ENCODE measurements at places on chromosomes 2 and 18. TPM values are rescaled to one million over a fixed set of nuclear protein-coding genes. Genes with fewer than 3 reads are reported as not detected.

DNA sequence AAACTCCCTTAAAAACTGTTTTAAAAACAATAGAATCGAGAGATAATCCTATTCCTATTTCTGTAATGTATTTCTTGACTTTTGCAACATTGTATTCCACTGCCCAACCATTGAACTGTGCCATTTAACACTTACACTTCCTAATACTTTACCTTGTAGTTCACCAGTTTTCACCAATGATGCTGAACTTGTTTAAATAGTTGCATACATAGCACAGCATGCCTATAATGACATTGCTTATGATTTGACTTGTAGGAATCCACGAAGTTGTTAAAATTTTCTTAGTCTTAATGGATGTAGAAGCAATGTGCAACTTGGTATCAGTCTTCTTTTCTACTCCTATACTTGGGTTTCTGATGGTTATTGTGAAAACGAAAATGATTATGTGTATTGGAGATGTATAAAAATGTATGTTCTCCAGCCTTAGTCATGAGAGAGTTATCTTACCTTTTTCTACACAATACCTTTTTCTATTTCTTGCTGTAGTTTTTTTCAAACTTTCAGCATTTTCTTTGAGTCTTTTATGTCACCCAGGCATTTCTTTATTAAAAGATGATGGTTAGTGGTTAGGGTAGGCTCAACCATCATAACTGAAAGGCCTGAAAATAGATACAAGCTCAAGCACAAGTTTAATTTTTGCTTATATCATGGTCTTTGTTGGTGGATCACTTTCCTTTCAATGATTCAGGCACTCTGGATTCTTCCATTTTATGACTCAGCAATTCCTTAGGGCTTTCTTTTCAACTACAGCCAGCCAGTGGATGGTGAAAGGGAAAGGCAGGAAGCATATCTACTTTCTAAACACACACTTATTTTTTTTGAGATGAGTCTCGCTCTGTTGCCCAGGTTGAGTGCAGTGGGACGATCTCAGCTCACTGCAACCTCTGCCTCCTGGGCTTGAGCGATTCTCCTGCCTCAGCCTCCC is 9.4 kb downstream of the GPD2 start:
- DNase-seq: no peak

GRCh38 chr2:48927355-48927754 is 171.8 kb upstream of the LHCGR start:
- no peak for DNase-seq

TUBB8B gene
- not detected for total RNA-seq

GRCh38 chr2:128159437-128159836 is 68.4 kb downstream of the UGGT1 start:
- no peak for DNase-seq

DNA sequence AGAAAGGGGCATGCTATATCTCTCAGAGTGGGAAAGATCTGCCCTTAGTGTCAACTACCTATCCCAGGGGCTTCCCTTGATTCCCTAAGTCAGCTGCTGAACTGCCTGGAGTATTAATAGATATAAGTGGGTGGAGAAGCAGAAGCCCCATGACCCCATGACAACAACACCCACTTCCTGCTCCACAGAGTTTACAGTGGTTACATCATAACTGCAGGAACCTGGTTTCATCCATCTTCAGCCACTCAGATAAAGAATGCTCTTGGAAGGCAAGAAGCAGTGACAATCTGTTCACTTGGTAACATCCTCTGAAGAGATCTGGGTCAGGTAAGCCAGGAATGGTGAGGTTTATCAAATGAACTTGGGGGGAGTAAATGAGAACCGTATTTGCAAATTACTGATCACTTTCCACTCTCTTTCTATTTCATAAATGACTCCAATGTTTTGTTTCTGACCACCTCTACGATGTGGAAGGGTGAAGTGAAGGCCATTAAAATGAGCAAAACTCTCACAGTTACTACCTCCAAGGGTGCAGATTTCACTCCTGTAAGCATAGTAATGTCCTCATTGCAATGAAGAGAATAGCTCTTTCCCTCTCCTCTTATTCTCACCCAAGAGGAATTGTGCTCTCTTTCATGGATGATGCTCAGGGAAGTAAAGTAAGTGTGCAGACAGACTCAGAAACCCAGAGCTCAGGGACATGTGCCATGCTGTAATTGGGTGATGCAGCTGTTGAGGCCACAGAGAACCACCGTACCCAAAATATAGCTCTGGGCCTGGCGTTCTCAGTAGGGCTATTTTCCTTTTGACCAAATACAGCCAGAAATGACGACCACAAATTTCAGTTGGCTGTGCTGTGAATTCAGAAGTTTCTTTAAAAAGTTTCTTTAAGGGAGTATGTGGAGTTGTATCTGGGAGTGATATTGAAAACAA is 192.8 kb upstream of the APCDD1 start:
- no peak for DNase-seq

GRCh38 chr2:226728996-226729395 is 70.6 kb downstream of the IRS1 start:
- DNase-seq: no peak

- DNase-seq: no peak
These were observed 142.8 kb downstream of the NDUFA10 start for GRCh38 chr2:239882331-239882732.
